ENCODE measurements at places on chromosomes 2 and 18.

- DNase-seq = no peak
These were observed 122.6 kb downstream of the GBX2 start for GRCh38 chr2:236045251-236046235.

GRCh38 chr2:39311469-39311868, 67.7 kb upstream of the CDKL4 start:
- no peak for DNase-seq

DNA sequence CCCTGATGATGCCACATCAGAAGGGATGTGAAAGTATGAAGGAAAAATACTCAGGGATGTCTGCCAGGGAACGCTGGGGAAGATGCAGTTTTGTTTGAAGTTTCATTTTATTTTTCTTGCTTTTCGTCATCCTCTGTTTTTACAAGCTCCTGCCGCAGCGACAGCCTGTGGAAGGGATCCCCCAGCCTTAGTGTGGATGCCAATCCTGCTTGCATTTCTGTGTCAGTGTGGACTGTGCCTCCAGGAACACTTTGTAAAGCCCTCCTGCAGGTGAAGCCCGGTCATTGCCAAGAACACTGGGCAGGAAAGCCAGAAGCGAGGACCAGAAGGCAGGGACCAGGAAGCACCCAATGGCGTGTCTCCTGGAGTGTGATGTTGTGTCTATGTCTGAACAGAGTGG, 234.3 kb downstream of the SEPTIN10 start:
- no peak for DNase-seq

DNA sequence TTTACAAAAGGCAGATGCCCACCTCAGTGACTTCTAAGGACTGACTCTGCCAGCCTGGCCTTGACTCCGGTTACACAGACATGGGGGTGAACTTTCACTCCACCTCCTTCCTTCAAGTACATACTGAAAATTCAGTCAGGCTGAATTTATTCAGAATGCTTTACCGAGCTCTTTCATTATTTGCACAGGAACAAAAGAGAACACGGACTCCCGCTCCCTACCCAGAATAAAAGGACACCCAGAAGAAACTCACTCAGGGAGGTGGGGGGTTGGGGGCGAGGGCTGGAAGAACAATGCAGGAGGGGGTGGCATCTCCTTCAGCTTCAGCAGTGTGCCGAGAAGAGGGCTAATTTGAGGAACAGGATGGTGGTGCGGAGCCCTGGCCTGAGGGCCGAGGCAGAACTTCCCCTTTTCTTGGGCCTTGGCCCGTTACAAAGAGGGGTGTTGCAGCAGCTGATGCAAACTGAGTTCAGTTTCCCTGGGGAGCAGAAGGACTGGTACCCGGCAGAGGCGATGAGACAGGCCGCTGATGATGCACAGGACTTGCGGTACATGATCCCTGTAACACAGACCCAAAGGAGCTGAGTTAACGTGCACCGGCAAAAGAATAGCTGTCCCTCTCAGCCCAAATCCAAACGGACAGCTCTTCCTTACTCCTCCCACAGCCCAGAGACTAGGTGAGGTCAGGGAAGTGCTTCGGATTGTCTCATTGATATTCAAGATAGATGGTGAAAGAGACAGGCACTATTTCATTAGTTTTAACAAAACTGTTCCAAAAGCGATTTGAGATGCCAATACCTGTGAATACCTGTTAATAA, 24.1 kb downstream of the LYPD1 start:
- DNase-seq = no peak

- no peak for DNase-seq
These were observed 10.9 kb downstream of the TMEM87B start for GRCh38 chr2:112065966-112066365.

DNA sequence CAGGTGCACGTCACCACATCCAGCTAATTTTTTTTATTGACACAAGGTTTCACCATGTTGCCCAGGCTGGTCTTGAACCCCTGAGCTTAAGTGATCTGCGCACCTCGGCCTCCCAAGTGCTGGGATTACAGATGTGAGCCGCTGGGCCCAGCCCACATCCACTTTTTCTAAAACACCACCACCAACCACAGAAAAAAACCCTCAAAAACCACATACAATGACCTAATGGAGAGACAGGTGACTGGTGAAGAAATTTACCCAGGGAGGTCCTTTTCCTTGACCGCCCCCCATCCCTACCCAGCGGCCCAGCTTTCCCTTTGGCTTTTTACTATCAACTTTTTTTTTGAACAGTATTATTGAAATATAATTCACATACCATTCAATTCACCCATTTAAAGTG, 47.9 kb downstream of the CACNB4 start:
- DNase-seq = no peak

- no peak for DNase-seq
These were observed 24.5 kb downstream of the PLEKHM3 start for GRCh38 chr2:208000701-208001395.

- no peak for DNase-seq
These were observed 27.8 kb downstream of the MEX3C start for GRCh38 chr18:51169731-51170130.

DNA sequence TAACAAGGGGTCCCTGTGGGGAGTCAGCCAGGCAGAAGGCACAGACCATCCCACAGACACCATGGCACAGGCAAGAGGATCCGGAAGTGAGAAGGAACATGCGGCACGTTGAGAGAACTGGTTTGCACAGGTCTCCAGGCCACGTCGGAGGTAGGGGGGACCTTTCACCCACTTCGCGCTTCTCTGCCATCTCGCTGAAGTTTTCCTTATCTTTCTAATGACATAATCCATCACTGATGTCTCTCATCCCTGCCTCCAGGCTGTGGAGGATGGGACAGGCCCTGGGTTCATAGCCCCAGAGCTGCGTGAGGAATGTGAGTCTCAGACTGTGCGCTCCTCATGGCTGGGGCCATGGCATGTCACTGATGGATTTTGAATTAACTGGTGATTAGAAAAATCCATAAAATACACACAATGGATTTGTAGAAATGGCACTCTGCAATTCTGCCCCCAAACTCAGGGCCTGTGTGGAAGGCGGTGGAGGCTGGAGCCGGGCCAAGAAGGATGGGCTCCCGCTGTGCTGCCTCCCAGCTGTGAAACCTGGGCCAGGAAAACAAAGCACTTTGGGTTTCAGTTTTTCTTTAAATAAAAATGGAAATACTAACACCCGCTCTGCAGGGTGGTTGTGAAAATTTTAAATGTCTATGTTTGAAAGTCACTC, 113.3 kb upstream of the ALKAL2 start:
- DNase-seq = no peak

Data from SHP77 (cell line).